ENCODE measurements at places on chromosomes 7 and 10. TPM values are rescaled to one million over a fixed set of nuclear protein-coding genes. Genes with fewer than 3 reads are reported as not detected.
A peak's percentile ranks its signal among the peaks of the same experiment; 100 is the strongest.

Gene GHRHR
- 1.2 TPM for total RNA-seq

Gene PCLO
- total RNA-seq: 1.2 TPM

GRCh38 chr7:45384499-45384898 lies 189.7 kb upstream of the ADCY1 start:
- no peak for DNase-seq

GRCh38 chr10:69642747-69643146 lies 12.7 kb downstream of the FAM241B start:
- DNase-seq: peak; percentile 3

GRCh38 chr10:132740588-132740987 lies 45.4 kb downstream of the NKX6-2 start:
- DNase-seq: no peak

- DNase-seq: no peak
Observed at GRCh38 chr7:51444936-51445335, 128.3 kb upstream of the COBL start.

Data from posterior vena cava (tissue), 2 donors.